Mesothelial cell of epicardium (in vitro differentiated cells): ENCODE measurements at places on chromosomes 3 and 15.
A peak's percentile ranks its signal among the peaks of the same experiment; 100 is the strongest.

- no peak for DNase-seq
These were observed 82.7 kb downstream of the ABHD5 start for GRCh38 chr3:43773273-43774094.

GRCh38 chr15:67149068-67149772 lies 83.8 kb downstream of the SMAD3 start:
- no peak for DNase-seq

DNA sequence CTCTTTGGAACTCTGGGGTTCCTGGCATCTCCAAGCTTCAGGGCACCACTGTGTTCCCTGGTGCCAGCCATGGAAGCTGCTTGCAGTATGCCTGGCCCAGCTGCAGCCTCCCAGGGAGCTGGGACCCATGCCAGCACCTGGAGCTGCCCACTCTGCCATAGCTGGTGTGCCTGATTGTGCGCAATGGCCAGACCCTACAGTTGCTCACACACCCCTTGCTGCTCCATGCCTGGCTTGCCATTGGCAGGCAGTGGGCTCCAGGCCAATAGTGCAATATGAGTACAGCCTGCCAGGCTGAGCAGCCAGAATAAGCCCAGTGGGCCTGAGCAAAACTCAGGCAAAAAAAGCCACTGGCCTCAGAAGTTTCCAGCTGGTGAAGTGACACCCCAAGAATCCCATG lies 43.8 kb upstream of the LRRFIP2 start:
- no peak for DNase-seq

GRCh38 chr3:175146258-175146657 lies 287.1 kb downstream of the NAALADL2 start:
- DNase-seq, result no peak

GRCh38 chr3:39282057-39282456 lies 2.2 kb upstream of the CX3CR1 start:
- no peak for DNase-seq

DNA sequence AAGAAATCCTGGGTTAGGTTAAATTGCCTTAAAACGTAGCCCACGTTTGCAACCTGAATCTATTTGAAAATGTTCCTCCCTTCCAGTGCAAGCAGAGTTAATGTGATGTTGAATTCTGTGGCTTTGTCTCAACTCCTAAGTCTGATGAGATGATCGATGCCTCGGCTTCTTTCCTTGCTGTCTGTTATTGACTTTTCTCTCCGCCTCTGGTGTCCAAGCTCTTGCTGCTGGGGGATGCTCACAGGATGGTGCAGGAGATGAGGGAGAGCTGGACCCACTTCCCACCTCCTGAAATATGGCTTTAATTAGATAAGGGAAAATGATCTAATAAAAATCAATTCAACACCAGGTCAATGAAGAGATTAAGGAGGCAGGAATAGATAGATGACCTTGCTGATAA lies 407.9 kb upstream of the RGMA start:
- no peak for DNase-seq

GRCh38 chr3:184062637-184063036 lies 9.8 kb downstream of the HTR3C start:
- DNase-seq, result no peak

DNA sequence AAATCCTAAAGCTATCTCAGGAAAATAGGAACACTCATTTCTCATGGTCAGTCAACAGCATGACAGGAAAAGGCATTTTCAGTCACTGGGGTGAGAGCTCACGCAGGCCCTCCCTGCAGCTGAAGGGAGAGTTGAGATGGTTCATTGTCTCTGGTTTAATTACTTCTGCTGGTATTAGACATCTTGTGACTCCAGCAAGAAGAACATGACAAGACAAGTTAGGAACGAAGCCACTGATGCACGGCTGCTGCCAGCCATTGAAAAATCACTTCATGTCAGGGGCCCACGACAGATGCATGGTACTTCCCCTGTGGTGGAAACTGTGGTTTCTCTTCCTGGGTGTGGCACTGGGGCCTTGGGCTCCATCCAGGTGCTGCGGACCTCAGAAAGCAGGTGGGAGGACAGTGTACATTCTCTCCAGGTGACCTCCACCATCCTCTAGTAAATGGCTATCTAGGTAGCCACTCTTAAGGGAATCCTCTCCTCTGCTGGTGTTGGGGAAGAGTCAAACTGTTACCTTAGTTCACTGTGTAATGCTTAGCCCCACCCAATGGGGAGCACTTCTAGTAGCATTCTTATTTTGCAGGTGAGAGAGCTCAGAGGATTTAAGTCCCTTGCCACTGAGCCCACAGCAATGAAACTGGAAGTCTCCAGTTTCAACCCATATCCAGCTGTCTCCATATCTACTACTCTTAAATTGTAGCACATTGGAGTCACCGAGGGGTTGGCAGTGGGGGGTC lies 274.2 kb downstream of the LRTM1 start:
- DNase-seq, result no peak

DNA sequence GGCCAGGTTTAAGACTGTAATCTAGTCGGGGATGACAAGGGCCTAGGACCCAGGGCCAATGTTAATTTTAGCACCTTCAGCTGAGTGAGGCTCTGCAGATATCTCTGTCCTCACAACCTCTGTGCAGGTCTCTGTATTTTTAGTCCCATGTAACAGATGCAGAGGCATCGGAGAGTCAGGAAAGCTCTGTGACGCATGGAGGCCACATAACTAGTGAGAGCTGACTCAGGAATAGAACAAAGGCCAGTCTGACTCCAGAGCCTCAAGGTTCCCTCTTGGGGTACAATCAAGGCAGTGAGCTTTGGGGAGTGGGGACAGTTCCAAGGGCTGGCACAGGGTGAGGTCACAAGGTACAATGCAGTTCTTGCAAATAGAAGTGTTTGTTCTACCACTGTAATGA lies 31.0 kb downstream of the FSTL1 start:
- no peak for DNase-seq

GRCh38 chr3:29463304-29463703 lies 182.4 kb downstream of the RBMS3 start:
- DNase-seq, result no peak

- DNase-seq, result no peak
These were observed 3.2 kb downstream of the SENP7 start for GRCh38 chr3:101509811-101510210.

- DNase-seq, result no peak
These were observed 30.2 kb upstream of the HCLS1 start for GRCh38 chr3:121690777-121691405.

- no peak for DNase-seq
These were observed 745.0 kb upstream of the BCHE start for GRCh38 chr3:166582236-166582635.

GRCh38 chr3:197339841-197340520 lies 41.6 kb upstream of the DLG1 start:
- peak; percentile 53 for DNase-seq

DNA sequence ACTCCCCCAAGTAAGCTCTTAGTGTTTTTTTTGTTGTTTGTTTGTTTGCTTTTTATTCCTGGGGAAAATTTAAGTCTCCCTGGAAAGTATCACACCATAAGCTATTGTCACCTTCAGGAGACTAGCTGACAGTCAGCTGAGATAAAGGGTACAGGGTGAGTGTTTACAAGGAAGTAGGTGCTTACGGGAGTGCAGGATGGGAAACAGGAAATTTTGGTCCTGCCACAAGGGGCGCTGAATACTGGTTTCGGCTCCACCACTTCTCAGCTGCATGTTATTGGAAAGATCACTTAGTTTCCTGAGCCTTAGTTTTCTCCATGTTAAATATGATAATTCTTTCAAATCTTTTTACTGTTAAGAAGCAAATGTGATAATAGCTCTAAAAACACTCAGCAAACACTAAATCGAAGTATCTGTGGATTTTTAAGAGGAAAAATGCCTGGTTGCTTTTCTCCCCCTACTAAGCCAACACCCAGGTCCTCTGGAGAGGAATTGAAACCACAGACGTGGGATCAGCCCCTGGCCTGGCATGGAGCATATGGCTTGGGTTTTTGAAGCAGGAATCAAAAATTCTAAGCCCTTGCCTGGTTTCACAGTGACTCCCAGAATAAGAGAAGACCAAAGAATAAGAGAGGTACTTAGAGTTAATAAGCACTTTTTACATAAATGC lies 90.7 kb downstream of the SCN11A start:
- no peak for DNase-seq

GRCh38 chr3:42421818-42422796 lies 11.7 kb upstream of the LYZL4 start:
- no peak for DNase-seq

DNA sequence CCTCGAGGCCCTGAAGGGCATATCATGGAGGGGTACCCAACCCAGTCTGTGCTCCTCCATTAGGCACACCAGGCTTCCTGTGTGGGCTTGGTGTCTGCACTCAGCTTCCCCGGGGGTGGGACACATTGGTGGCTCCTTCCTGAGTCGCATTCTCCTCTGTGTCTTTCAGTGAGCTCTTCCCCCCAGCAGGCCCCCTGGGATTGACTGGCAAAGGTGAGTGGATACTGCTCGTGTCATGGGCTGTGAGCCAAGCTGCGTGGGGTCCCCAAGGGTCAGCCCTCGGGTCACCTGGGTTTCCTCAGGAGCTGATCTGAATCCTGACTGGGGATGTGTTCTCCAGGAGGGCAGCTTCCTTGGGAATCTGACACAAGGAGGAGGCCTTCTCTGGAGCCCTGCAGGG lies 231.0 kb downstream of the SNRPN start:
- no peak for DNase-seq

DNA sequence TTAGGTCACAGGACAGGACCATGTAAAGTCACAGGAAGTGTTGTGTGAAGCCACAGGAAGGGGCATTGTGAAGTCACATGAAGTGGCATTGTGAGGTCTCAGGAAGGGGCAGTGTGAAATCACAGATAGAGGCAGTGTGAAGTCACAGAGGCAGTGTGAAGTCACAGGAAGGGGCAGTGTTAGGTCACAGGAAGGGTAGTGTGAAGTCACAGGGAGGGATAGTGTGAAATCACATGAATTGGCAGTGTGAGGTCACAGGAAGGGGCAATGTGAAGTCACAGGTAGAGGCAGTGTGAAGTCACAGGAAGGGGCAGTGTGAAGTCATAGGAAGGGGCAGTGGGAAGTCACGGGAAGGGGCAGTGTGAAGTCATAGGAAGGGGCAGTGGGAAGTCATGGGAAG lies 37.9 kb downstream of the GASK1A start:
- no peak for DNase-seq

- DNase-seq, result no peak
These were observed 25.2 kb upstream of the SLCO2A1 start for GRCh38 chr3:134054881-134055280.

DNA sequence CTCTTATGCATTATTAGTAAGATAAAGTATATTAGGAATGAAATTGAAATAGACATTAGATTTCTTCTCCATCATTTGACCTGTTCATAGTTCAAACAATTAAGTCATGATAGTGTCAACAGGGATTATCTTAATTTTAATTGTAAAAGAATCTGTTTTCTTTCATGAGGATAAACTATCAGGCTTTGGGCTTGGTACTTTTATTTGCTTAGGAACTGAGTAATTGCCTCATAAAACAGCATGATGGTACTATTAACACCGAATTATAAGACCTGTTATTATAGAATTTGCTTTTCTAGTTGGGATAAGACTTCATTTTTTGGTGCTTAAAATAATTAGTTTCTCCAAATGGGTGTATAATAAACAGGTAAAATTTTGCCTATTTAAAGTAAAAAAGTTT lies 71.8 kb downstream of the FNDC3B start:
- no peak for DNase-seq

- DNase-seq, result no peak
These were observed 20.1 kb upstream of the FSTL1 start for GRCh38 chr3:120470870-120471269.

- peak; percentile 61 for DNase-seq
These were observed at the start of gene CPOX for GRCh38 chr3:98593046-98593936. TSS of gene CPOX (minus strand) at chr3:98593611. CDS start at chr3:98593504, 107 bp downstream.

DNA sequence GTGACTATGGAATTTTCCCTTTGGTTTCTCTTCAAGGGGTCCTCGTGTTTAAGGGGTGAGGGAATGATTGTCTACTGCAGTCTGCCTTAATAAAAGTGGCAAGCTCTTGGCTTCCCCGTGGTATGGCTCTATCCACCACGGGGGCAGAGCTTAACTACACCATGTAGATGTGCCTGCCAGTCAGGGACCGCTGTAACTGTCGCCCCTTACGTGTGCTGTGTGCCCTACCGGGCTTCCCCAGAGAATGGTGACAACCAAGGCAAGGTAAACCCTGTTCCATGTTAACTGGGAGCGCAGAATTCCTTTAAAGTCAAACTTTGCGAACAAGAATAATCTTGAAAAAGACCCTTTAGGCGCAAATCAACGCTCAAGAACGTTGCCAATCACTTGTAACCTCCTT lies 966 bp upstream of the C3orf80 start:
- DNase-seq, result no peak

DNA sequence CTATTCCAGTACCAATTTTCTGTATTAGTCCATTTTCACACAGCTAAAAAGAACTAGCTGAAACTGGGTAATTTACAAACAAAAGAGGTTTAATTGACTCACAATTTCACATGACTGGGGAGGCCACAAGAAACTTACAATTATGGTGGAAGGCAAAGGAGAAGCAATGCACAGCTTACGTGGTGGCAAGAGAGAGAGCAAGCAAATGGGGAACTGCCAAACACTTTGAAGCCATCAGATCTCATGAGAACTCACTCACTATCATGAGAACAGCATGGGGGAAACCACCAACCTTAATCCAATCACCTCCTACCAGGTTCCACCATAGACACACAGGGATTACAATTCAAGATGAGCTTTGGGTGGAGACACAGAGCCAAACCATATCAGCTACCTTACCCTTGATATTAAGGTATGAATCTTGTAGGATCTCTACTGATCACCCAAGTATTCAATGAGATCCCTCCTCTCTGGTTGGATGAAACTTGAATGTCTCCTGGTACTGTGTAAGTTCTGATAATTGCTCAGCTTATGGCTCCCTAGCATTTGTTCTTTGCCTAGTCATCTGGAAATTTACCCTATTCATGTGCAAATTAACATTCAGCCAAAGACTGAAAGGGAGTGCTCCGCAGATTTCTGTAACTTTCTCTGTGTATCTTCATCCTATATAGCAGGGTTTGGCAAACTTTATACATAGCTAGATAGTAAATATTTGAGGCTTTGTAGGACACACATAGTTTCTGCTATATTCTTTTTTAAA lies 38.9 kb downstream of the MYL3 start:
- no peak for DNase-seq

DNA sequence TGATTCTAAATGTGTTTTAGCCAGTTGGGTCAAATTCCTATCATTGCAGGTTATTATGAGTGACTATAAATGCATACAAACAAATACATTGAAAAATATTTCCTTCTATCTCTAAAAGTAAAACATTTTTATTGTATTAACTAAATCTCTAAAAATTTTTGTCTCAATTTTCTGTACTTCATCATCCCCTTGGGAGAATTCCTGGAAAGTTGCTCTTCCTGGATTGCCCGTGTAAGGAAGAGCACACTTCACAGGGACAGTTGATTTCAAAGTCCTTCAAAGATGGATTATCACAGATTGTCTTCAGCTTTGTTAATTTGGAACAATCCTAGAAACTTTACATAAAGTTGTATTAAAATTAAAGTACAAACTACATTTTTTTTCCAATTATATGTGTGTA lies 595.6 kb downstream of the ROBO1 start:
- DNase-seq, result no peak

GRCh38 chr3:178671791-178672190 lies 135.6 kb downstream of the KCNMB2 start:
- DNase-seq, result no peak
